Activated naive CD4-positive, alpha-beta T cell (primary cell): ENCODE measurements at places on chromosomes 16 and 17.
A peak's percentile ranks its signal among the peaks of the same experiment; 100 is the strongest.

DNA sequence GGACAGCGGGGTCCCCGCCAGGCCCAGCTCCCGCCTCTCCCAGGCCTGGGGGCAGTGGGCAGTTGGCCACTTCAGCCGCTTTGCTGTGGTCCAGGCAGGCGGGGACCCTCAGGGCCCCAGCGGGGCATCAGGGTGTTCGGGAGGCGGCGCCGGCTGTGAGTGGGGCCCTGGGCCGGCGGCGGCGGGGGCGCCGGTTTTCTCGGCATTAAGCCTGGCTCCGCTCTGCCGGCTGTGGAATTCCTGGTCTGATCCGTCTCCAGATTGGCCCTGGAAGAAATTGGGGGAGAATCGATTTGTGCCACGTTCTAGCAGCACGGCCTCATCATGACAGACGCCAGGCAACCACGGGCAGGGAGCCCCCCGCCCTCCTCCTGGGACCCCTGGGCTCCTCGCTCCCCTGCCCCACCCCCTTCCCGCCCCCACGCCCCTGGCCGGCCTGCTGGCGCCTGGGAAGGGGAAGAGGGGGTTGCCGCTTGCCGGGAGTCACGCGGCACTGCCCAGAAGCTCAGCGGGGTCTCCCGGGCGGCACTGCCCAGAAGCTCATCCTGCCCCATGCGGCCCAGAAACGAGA lies 28.6 kb upstream of the SSTR5 start:
- no peak for DNase-seq

DNA sequence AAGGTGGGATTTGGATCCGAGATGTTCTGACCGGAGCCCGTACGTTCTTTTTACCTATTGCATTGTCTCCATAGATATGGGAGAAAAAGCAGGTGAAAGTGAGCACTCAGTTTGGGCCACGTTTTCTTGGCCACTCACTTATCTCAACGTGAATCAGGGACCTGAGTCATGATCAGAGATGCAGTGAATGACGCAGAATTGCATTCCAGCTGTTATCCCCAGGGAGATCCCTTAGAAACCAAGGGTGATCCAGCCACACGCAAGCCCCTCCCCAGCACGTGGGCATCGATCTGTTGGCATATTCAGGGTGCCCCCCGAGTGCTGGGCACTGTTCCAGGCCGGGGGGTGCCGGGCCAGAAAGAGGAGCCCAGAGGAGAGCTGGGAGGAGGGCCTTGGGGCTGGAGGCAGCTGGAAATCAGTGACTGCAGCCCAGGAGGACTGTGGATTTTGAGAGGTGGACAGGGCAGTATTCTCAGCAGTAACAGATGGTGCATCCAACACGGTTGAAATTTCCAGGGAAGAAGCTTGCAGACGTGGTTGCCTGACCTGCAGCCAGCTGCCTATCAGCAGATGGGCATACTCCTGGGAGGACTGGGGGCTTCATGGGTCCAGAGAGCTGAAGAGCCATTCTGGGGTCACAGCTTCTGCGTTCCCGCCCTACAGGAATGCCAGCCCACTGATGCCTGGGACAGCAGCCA lies 87.2 kb upstream of the CACNG5 start:
- DNase-seq: no peak

DNA sequence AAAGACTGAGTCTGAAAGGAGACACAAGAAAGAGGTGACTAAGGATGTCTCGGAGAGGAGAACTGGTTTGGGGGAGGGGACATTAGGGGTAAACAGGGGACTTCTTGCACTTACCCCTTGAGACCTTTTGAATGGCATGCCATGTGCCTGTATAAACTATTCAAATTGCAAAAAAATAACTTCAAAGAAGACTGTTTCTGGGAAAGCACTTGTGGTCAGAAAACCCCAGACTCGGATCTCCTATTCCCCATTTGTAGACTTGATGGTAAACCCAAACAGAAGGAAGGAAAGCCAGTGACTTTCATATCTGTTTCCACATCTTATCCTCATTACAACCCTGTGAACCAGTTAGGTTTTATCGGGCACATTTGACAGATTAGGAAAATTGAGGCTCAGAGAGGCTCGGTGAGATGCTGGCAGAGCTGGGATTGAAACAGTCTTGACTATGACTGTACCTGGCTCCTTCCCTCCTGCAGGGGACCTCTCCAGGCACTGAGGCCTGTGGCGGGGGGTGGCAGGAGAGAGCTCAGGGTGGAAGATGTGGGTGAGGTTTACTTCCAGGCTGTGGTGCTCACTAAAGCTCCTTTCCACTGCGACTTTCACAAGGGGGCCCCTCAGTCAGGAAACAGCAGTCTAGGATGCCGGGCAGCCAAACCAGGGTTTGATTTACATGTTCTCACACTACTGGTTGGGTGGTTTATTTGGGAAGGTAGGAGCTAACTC lies 30.5 kb upstream of the PLCG2 start:
- no peak for DNase-seq

- no peak for DNase-seq
Measured at GRCh38 chr16:26031286-26031685, 339.5 kb downstream of the HS3ST4 start.

GRCh38 chr16:81945665-81946064 lies 65.6 kb downstream of the SDR42E1 start:
- no peak for DNase-seq

- DNase-seq: no peak
Measured at GRCh38 chr17:8693328-8693727, 51.3 kb downstream of the CCDC42 start.

- DNase-seq: no peak
Measured at GRCh38 chr17:76501827-76502307, 644 bp upstream of the RHBDF2 start.

DNA sequence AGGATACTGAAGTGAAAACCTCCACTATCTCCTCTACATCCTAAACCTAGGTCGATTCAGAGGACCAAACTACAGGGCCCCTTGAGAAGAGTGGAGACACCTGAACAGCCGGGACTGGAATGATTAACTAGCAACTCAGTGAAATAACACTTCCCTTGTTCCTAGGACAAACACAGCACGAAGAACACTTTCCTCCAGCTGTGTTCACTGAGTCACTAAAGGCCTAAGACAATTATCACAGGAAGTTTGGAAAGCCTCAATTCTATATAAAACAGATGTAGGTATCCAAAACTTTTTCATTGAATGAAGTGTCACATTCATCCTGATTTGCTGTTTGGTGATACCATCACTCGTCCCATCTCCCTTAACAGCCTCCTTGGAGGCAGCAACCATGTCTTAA lies 15.5 kb upstream of the CUEDC1 start:
- no peak for DNase-seq

GRCh38 chr17:65049085-65049756 lies 7.3 kb downstream of the GNA13 start:
- DNase-seq: no peak

DNA sequence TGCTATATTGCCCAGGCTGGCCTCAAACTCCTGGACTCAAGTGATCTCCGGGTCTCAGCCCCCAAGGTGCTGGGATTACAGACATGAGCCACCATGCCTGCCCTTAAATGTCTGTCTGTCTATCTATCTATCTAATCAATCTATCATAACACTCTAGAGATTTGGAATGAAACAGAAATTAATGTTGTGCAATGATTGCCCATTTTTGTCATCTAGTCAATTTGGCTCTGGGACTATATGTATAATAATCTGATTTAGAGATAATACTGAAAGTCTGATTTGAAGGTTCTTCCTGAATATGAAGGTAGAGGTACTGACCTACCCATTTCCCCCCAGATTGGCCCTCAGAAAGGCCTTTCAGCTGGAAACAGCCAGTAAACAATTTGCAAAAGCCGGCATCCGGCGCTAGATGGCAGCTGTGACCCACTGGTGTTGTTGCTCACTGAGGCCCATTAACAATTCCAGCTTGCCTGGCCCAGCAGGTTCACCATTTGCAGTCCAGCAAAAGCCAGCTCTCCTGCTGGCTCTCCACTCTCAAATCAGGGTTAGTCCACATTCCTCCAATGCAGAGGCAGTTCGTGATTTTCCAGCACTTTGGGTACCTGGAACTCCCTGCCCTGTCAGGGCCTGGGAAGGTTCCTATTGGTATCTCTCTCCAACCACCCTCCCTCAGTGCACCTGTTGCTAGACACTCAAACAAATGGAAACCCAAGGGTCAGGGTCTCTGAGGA lies 22.9 kb upstream of the C16orf87 start:
- DNase-seq: no peak

GRCh38 chr16:47110939-47111338 lies 32.8 kb downstream of the NETO2 start:
- no peak for DNase-seq

DNA sequence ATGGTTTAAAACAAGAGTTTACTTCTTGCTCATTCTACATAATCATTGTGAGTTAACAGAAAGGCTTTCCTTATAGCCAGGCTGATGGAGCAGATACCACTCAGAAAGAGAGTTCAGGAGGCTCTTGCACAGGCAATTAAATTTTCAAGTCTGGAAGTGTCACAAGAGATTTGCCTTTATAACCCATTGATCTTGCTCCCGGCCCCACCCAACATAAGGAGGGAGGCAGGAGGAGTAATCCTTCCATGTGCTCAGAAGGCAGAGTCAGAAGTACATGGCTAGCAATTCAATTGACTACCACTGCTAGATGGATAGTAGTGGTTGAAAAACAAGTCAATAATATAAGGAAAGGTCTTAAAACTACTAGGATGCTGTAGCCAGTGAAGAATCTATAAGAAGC lies 346.3 kb upstream of the CDH11 start:
- DNase-seq: no peak

GRCh38 chr16:5003211-5003610 lies 30.5 kb downstream of the NAGPA start:
- DNase-seq: no peak

DNA sequence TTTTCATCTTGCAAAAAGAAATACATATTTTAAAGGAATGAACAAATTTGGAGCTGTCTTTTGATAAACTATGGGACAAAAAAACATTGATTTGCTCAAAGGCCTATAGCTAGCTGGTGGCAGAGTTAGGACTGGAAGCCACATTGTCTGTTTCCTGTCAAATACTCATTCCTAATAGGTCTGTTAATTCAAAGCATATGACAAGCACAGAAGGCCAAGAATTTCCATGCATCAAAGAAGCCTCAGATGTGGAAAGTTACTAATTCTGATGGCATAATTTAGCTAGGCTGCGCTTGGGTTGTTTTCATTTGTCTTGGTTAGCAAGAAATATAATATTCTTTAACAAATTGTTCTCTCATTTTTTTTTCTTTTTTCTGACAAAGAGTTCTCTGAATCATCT lies 98.0 kb downstream of the CDK5R1 start:
- DNase-seq: no peak

DNA sequence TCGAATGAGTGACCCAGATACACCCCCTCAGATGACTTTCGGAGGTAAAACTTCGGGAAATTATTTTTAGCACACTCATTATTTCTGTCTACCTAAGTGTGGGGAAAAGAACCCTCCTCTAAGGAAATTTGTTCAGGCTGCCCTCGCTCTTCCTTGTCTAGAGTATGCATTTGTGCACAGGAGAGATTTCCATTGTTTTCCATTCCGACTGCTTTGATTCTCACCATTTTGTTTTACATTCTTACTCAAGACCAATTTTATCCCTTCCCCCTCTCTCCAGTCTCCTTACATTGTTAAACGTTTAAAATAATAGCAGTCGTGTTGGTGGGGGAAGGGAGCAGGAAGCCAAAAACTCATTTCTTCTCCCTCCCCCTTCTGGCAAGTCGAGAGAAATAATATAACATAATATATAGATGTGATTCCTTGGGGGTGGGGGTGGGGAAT lies 1.5 kb upstream of the CHD3 start:
- DNase-seq: no peak

DNA sequence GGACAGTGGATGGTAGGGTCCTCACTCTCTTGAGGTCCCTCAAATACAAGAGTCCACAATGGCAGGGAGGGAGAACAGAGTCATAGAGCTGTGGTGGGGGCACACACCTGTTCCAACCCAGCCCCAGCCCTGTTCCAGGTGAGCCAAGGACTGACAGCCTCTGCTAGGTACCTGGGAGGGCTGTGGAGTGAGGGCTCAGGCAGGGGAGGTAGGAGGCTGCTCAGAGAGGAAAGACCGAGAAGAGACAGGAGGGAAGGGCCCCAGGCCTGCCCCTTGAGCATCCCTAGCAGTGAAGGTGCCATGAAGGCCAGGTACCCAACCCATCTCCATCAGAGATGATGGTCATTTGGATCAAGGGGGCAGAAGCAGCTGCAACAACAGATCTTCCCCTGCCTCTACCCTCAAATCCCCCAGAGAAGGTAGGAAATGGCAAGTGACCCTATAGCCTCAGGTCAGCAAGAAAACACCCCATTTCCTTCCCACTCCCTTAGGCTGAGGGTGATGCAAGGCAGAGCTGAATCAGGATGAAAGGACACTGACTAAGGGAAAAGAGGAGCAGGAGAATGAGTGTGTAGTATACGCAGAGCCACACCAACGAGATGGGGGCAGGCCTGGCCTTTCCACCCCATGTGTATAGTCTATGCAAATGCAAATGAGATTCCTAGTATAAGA lies 28.6 kb downstream of the CD300LG start:
- no peak for DNase-seq

DNA sequence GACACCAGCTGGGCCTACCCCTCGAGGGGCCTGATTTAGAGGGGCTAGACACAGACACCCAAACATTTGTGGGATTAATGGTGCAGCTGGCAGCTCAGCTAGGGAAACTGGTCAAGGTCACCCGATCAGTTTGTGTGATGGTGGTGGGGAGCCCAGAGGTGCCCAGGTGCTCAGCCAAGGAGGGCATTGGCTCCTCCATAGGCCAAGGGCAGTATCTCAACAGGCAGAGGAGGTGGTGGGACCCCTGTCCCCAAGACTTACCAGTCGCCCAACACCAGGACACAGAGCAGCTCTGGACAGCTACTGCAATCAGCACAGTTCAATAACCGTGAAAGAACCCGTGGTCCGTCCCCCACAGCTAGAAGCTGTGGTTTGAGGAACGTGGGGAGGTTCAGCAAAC lies 120.9 kb downstream of the C16orf78 start:
- DNase-seq: no peak

- DNase-seq: no peak
Measured at GRCh38 chr17:62923258-62924150, 42.5 kb upstream of the TANC2 start.

- peak; percentile 63 for DNase-seq
Measured at GRCh38 chr17:64780096-64781013, 118.2 kb upstream of the SMURF2 start.

- DNase-seq: no peak
Measured at GRCh38 chr16:19309178-19309577, 23.6 kb downstream of the CLEC19A start.

GRCh38 chr16:495127-495748 lies 32.3 kb upstream of the CAPN15 start:
- no peak for DNase-seq

- no peak for DNase-seq
Measured at GRCh38 chr17:9050801-9051401, 29.6 kb downstream of the NTN1 start.

DNA sequence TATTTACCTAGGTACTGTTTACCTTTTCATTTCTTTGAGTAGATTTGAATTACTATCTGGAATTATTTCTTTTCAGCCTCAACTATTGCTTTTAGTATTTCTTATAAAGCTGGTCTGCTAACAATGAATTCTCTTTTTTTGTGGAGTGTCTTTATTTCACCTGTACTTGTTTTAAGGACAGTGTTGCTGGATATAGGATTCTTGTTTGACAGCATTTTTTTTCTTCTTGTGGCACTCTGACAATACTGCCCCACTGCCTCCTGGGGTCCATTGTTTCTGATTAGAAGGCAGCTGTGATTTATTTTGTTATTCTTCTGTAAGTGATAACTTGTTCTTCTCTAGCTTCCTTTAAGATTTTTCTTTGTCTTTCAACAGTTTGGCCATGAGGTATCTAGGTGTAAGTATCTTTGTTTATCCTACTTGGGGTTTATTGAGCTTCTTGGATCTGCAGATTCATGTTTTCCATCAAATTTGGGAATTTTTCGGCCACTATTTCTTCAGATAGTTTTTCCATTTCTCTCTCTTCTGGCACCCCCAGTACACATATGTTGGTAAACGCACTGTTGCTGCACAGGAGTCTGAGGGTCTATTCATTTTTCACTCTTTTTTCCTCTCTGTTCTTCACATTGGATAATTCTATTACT lies 130.4 kb downstream of the AATF start:
- no peak for DNase-seq
